HS-5 (cell line): ENCODE measurements at places on chromosomes 1 and 21.

DNA sequence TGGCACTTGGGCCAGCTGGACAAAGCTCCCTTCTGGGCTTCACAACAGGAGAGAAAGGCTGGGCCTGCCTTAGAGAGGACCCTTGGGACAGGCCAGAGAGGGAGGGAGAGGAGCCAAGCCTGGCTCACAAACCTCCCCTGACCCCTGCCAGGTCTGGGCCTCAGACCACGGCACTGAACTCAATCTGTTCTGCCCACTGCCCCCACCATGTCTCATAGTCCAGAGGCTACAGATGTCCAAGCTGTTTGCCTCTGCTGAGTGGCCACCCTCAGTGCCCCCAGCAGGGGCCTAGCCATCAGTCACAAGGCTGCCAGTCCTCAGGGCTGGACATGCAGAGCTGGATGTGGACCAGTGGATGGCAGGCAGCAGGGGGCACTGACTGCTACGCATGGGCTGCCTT, 13.0 kb upstream of the DMBX1 start:
- DNase-seq = no peak

GRCh38 chr1:205832326-205832751, 17.6 kb downstream of the PM20D1 start:
- DNase-seq = no peak

- DNase-seq = no peak
Observed at GRCh38 chr1:6962996-6963911, 178.0 kb downstream of the CAMTA1 start.

GRCh38 chr1:15214527-15214926, 32.5 kb upstream of the FHAD1 start:
- DNase-seq = no peak

DNA sequence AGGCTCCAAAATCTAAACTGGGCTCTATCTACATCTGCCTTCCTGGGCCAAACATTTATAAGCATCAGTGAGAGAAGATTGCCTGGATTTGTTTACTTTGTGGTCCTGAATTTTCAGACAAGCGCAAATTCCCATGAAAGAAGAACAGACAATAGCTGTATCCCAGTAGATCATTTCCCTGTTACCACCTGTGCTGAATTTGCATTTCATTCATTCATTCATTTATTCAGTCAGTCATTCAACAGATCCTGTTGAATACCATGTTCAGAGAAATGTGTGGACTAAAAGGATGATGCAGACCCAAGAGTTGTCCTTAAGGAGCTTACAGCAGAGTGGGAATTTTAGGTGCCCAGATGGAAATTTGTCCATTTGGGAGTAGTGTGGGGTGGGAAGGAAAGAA, 2.2 kb downstream of the PGM1 start:
- DNase-seq = no peak
